ENCODE measurements at places on chromosomes 7 and 10.

GRCh38 chr10:10797513-10797912, 220.2 kb upstream of the CELF2 start:
- DNase-seq, result no peak

- no peak for DNase-seq
Measured at GRCh38 chr10:108696792-108697477, 1226.4 kb downstream of the XPNPEP1 start.

DNA sequence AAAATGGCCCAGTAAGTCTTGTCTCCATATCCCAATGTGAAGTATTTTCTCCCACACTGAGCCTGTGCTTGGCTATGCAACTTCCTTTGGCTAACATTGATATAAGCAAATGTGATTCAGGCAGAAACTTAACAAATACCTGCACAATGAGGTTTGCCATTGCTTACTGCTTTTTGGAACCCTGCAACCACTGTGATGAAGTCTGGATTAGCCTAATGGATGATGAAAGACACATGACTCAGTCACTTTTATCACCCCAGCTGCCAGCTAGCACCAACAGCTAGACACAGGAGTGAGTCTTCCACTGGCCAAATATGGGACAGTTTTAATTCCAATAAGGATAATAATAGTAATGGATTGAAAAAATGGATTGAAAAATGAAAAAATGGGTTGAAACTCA, 854.5 kb downstream of the GRM8 start:
- DNase-seq, result no peak

- DNase-seq, result no peak
Measured at GRCh38 chr7:142455392-142455791, 197.5 kb upstream of the PRSS58 start.

DNA sequence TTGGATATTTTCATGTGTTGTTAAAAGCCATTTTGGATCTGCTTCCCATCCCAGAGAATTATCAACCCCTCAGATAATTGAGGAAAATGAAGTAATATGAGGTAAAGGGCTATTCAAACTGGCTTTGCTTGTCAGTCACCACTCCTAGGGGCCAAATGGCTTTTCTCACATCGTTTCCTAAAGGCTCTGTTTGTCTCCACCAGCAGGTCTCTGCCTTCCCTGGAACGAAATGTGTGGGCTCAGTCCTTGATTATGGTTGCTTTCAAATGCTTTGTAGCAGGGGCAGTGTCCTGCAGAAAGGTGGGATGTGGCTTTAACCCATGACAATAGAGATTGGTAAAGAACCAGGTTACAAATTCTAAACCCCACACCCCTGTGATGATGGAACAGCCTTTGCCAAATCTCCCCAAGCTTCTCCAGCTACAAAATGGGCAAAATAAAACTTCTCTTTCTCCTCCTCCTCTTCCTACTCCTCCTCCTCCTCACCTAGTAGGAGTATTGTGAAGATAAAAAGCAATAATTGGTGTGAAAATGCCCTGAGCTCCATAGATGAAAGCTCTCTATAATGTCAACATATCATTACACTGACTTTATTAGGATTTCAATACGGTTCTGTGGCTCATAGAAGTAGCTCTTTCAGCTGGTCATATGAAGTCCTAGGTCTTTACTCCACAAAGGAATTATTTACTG, 127.6 kb downstream of the CHN2 start:
- no peak for DNase-seq

- no peak for DNase-seq
Measured at GRCh38 chr7:150516956-150517745, 2.5 kb downstream of the GIMAP7 start.

DNA sequence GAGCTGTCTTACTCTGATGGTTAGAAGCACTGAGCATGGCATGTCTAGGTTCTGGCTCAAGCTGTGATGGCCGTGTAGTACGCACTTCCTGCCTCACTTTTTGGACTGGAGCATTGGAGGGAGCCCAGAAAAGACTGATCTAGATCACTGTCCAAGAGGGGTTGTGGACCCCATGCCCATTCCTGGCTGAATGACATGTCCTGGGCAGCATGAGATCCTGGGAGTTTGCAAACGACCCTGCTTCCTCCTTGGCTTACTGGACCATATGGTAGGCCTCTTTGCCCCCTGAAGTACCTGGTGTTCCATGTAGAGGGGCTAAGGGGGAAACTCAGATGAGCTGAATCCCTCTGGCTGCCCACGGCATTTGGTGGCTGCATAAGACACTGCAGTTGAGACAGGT, 36.7 kb downstream of the ARHGAP22 start:
- no peak for DNase-seq

DNA sequence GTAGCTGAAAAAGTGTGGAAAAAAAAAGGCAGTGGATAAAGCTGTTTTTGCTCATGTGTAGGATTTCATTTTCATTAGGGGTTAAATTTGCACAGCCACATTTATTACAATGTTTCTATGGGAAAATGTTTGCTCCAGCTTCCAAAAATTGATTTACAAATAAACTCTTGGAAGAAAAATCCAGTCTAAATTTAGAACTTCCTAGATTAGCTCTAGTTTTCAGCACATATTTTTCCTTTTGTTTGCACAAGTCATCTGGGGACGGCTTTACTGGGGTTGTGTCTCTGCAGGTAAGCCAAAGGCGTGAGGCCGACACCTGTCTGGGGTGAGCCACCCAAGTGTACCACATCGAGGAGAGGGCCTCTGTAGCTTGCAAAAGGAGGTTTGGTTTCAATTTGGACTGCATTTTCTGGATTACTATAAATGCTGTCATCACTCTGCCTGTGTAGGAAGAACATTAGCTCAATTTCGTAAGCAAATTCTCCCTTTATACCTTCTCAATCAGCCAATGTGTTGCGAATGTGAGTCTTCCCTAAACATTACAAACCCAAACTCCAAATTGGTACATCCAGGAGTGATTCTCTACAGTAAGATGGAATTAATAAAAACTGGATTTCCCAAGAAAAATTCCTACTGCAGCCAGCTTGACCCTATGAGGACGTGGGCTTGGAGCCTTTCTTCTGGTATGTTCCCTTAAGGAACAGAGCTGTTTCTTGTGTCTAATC, 89.5 kb upstream of the ZNF438 start:
- DNase-seq, result no peak

- no peak for DNase-seq
Measured at GRCh38 chr10:44818701-44819127, 92.4 kb upstream of the TMEM72 start.

GRCh38 chr7:120723465-120724385, 134.2 kb downstream of the TSPAN12 start:
- DNase-seq, result no peak

DNA sequence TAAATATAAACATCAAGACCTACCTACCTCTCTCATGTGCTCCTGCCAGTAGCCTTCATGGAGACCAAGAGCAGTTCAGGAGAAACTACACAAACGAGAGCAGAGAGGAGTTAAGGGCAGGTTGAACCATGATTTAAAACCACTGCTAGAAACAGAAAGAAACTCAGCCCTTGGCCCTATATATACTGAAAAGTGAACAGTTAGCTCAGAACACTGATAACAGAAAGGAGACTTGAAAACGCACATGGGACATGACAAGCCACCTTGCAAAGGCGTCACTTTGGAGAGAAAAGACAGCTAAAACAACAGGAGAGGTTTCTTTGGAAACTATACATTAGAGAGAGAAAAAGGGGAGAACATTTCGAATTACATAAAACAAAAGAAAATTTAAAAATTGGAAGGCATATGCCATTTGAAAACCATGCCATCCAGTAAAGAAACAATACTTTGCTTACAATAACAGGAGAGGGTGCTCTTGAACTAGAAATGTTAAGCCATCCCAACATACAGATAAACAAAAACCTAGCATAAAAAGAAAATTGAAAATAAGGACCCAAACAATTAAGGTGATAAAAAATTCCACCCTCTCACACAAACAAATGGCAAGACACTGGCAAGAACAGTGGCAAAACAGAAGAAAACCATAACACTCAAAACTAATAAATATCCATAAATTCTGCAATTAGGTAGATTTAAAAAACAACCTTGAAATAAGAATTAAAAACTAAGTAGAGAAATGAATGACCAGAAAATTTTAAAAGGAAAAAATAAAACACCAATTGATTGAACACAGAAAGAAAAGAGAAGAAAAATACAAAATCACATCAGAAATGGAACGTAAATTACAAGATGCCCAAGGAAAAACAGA, 232.7 kb downstream of the IMMP2L start:
- DNase-seq, result no peak

DNA sequence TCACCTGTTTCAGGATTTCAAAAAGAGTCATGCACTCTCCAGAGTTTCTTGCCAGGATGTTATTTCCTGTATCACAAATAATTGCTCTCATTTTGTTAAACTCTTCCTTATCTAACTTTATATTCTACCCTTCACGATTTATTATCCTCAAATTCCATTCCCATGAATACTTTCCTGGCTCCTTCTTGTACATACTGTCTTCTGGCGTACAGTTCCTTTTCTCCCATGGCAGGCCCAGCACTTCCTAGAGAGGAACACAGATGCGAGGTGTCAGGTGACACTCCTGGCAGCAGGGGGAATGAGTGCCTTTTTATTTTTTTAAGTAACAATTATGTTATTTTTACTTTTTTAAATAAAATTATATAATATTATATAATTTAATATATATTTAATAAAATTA, 411.9 kb downstream of the TFEC start:
- no peak for DNase-seq

Measured in GM12892 (cell line).